ENCODE measurements at places on chromosomes 7 and 10. TPM values are rescaled to one million over a fixed set of nuclear protein-coding genes. Genes with fewer than 3 reads are reported as not detected.
A peak's percentile ranks its signal among the peaks of the same experiment; 100 is the strongest.

DNA sequence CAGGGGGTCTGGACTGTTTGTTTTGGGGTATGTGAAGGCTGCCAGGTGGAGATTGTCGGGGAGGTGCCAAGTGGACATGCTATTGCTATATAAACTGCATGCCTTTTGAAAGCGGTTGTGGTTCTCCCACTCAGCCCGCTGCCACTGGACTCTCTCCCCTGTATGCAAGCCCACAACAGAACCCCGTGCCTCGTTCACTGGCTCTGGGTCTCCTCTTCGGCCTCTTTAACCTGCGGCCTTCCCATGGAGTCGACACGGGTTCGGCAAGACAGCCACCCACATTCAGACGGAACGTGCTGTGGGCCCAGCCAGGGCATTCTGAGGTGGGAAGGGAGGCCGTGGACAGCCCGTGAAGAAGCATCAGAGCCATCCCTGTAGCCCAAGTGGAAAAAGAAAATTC lies 50.3 kb downstream of the SVIL start:
- DNase-seq: no peak

- no peak for DNase-seq
Measured at GRCh38 chr10:60537697-60538096, 148.0 kb upstream of the ANK3 start.

GRCh38 chr7:14760730-14761478 lies 141.6 kb downstream of the DGKB start:
- DNase-seq: no peak

DNA sequence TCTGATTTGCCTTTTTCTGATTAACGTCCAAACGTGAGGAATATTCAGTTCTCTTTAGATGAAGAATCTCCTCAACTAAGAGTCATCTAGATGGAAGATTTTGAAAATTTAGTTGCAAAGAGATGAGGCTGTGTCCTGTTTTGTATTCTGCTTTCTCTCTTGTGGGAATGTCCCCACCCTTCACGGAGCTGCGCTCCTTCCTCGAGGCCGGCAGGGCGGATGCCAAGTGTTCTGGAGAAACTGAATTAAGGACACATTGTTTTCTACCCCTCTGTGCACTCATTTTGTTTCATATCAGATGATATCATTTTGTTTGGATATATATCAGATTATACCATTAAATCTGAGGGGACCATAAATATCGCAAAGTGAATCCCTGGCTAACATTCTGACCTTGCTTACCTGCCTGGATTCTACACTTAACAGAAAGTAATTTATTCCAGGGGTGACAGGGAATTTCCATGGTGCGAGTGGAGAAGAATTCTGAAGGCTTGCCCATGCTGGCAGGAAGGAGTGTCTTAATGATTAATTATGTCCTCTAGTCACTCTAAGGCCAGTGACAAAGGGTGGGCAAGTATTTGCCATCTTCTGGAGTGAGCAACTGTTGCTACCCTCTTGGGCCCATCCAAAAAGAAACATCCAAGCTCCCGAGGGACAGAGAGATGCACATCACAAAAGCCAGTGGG lies 47.9 kb upstream of the IGFBP3 start:
- DNase-seq: no peak

ERVW-1 gene
- total RNA-seq: not detected

GRCh38 chr10:4511509-4511908 lies 314.5 kb upstream of the AKR1E2 start:
- DNase-seq: no peak

- DNase-seq: no peak
Measured at GRCh38 chr7:171364-171904, 20.9 kb upstream of the FAM20C start.

DNA sequence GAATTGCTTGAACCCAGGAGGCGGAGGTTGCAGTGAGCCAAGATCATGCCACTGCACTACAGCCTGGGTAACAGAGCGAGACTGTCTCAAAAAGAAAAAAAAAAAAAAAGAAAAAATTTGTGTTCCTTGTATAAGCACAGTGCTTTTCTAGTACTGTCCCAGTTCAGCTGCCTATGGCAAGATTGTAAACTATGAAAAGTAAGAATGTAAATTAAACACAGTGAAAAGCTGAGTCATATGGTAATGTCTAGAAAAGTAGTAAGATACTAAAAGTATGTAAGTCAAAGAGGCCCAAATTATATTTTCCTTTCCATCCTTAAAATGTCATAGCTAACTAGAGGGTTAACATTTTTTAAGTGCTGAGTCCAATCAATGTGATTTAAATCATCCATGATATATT lies 42.8 kb downstream of the RBM20 start:
- no peak for DNase-seq

DNA sequence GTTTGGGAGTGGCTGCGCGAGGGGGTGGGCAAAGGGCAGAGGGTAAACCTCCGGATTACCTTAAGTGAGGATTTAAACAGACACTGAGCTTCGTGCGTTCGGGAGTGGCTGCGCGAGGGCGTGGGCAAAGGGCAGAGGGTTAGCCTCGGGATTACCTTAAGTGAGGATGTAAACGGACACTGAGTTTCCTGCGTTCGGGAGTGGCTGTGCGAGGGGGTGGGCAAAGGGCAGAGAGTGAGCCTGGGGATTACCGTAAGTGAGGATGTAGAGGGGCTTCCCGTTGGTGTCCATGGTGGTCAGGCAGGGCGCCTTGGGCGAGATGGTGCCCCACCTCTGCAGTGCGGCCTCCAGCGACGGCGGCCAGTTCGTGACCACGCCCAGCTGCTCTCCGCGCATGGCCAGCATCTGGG lies 275.8 kb downstream of the DIP2C start:
- DNase-seq: no peak

DNA sequence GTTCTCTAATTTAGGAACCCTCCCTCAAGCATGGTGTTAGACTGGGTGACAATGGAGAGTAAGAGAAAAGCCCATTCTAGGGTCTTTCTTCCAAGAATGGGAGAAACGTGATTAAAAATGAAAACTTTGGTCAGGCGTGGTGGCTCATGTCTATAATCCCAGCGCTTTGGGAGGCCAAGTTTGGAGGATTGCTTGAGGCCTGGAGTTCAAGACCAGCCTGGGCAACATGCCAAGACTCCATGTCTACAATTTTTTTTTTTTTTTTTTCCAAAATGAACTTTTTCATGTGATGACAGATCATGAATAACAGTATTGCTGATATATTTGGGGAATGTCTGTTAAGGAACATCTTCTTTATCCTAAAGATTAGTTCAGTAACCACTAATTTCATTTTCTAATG lies 194.6 kb downstream of the MLLT10 start:
- no peak for DNase-seq

ZNF722 gene
- not detected for total RNA-seq

DNA sequence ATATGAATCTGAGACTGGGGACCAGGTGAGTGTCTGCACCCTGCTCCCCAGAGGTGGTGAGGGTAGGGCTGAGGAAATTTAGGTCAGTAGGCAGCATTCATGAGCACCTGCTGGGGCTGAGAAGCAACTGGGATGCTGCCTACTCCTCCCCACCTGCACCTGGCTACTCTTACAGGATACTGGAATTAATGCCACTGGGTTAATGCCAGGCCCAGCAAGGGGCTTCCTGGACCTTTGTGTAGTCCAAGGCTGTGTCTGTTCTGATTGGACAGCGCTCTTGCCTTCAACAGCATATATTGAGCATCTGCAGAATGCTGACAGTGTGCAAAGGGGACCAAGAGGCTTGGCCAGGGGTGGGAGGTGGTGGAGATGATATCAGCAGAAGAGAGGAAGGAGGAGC lies 32.1 kb downstream of the ADCYAP1R1 start:
- no peak for DNase-seq

DNA sequence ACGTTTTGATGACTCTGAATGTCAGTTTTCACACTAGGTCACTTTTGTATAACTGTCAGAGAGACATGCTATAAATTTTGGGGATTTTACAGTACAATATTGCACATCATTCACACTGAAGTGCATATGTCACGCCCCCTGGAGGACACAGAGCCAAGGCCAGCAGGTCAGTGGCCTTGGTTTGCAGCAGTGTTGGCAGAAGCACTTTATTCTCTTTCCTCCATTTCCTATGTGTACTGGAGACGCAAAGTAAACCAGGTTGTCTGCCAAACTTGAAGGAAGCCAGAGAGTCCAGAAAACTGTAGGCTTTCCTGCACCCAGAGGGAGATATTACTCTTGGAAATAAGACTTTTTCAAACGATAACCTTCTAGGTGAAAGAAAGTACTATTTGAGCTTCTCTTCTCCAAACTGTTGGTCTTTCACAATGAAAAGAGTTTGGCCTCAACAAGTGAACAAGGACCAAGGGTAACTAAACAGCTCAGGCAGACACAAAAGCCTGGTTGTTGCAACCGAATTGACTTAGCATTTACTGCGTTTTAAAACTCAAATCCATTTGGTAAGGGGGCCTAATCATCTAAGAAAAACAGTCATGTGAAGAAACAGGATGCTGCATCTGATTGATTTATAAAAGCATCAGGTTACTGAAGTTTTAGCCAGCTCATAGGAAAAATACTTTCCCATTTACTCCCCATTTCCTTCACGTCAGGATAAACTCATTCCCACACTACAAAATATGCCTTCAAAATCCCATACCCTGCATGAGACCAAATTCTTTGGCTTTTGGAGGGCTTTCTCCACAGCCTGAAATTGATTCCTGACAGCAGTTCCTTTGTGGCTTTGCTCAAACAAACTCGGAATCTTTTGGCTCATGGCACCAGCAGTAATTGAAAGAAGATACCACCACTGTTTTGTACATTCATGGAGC lies 83.0 kb upstream of the SEC61G start:
- peak; percentile 68 for DNase-seq

DNA sequence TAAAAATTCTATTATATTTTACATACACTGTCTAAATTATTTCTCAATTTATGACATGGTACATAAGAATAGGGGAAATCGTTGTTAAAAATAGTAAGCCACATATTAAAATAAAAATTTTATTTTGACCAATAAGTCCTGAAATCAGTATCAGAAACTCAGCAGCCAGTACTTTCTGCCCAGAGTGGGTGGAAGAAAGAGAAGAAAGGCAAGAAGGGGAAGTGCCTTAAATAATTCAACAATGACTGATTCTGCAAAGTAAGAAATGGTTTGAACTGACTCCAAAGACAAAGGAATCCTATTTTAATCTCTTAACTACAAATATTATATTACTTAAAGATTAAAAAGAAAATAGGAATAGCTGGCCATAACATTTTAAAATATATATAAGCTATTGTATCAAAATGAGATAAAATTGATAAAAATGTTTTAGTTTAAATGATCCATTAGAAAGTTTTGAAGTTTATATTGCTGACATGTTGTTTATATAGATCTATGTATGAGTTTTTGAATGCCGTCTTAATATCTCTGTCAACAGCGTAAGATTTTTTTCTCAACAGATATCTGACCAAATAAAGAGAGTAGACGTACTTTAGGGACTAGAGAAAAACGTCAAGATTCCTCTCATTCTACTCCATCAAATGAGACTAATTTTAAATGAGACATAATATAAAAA lies 30.2 kb upstream of the NRCAM start:
- DNase-seq: no peak

- no peak for DNase-seq
Measured at GRCh38 chr10:132054564-132054963, 11.2 kb upstream of the JAKMIP3 start.

ANXA8 gene
- total RNA-seq: not detected

CYP3A7 gene
- not detected for total RNA-seq

GRCh38 chr7:7352845-7353244 lies 170.5 kb downstream of the C1GALT1 start:
- DNase-seq: no peak

GRCh38 chr7:102821994-102822747 lies 73.4 kb downstream of the FAM185A start:
- no peak for DNase-seq

TRIM50 gene
- total RNA-seq: not detected

GRCh38 chr7:157293413-157293788 lies 43.4 kb upstream of the DNAJB6 start:
- no peak for DNase-seq

MTURN gene
- total RNA-seq: 80.2 TPM

METTL27 gene
- total RNA-seq: not detected

EN2 gene
- total RNA-seq: not detected

CYP26C1 gene
- 0.30 TPM for total RNA-seq

CYP2C9 gene
- total RNA-seq: not detected

Data from Karpas-422 (cell line).